GM12864 (cell line): ENCODE measurements at places on chromosomes 12 and 14.

- no peak for DNase-seq
Measured at GRCh38 chr14:67892466-67893100, 73.0 kb downstream of the RAD51B start.

DNA sequence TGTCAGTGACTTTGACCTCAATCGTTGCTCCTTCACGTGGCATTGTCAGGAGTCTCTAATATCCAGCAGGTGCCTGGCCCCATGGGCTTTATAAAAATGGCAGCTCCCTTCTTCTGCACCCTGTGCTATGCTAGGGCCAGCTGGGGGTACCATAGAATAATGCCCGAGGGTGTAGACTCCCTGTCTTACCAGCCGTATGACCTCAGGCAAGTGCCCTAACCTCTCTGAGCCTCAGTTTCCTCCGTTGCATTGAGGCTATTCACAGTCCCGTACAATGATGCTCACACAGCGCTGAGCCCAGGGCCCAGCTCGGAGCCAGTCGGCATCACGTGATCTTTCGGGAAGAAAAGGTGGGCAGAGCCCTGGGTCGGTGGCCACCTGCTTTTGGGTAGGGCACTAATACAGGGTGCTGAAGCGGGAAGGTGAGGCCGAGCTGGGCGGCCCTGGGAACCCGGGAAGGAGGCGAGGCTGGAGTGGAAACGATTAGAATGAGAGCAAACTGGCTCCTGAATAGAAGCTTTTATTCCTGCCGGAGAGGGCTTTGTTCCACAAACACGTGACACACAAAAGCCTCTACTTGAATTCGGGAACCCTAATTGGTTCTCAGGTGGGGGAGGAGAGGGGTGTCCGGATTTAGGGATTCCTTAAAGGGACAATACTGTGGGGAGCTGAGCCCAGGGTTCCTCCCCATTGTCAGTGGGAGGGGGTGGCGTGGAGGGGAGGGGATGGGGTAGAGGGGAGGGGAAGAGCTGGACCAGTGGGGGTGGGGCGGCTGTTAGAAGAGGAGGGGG lies 19.9 kb upstream of the MSI1 start:
- DNase-seq: no peak

- no peak for DNase-seq
Measured at GRCh38 chr12:13146336-13146938, 43.0 kb upstream of the GSG1 start.

DNA sequence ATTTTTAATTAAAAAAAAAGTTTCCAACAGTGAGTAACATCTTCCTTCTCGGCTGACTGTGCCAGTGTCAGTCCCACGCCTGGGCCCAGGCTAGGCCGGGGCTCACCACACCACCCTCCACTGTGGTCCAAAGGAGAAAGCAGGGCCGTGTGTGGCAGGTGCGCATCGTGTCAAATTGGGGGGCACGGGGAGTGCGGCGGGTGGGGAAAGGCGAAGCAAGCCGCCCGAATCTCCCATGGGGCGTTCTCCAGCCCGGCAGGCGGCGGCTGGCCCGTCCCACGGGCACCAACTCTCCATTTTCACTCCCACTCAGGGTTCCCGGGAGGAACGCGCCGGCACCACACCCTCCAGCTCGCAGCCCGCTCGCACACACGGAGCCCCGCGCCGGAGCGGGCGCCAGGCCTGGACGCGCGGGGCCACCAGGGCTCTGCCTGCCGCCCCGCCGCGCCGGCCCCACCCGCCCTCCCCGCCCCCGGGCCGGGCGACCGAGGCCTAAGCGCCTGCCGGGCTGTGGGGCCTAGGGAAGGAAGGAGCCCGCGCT lies 604 bp downstream of the EEA1 start:
- no peak for DNase-seq

DNA sequence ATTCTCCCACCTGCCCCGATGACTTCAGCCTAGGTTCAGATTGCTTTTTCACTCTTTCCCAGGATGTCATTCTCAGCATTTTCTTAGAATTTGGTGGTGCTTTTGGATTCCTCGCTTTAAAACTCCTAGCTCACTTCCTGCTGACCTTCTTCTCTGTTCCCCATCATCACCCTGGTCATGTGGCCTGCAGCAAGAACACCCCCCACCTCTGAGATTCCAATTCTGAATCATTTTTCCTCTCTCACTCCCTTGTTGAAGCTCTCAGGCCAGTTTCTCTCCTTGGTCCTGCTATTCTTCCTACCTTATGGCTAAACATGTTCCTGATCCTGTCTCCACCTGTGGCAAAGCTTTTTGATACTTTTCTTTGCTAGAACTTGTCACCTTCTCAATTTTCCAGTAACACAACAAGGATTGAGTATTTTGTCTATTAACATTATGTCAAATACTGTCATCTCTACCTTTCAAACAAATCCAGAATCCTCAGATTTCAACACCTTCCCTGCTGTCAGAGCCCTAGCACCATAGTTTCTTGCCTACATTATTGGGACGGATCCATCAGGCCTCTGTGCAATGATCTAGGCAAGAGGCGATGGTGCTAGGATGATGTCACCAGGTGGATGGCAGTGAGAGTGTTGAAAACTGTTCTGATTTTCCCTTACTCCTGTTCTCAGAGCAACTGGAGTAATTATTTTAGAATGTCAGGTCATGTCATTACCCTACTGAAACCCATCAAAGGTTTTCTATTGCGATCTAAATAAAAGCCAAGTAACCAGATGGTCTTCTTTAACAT lies 233.7 kb downstream of the MON2 start:
- no peak for DNase-seq

GRCh38 chr14:82394916-82395315 lies 861.3 kb upstream of the SEL1L start:
- DNase-seq: no peak

GRCh38 chr14:55303125-55303499 lies 31.9 kb downstream of the FBXO34 start:
- no peak for DNase-seq

DNA sequence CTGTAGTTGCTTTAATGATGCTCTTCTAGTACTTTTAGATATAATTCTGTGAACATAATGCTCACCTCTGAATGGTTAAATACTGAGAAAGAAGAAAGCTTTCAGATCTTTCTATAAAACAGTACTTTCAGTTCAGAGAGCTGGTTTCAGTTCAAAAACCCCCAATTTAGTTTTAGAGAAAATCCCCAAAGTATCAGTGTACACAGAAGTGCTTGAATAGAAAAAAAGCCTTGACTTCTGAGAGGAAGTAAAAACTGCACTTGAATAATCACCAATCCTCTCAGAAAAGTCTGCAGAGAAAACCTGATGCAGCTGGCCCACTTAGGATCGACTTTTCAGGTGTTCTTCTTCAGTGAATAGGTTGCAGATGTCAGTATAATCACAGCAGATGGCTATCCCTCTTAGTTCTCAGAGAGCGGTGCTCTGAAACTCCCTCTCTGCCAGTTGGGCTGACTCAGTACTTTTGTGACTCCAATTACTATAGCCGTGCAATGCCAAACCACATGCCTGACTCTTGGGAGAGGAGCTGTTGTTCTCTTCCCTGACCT lies 616.3 kb downstream of the LRFN5 start:
- peak; percentile 72 for DNase-seq

GRCh38 chr12:51449580-51450246 lies 25.1 kb downstream of the SLC4A8 start:
- no peak for DNase-seq

DNA sequence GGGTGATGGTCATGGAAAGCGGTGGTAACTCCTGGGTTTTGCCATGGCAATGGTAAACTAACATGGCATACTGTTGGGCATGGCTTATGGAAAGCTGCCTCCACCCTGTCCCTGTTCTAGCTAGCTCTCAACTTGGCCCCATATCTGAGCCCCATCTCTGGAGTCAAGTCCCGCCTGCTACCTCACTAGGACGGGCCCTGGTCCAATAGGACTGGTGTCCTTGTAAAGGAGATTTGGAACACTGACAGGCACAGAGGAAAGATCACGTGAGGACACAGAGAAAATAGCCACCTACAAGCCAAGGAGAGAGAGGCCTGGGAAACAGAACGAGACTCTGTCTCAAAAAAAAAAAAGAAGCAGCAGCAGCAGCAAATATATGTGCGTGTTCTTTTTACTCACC lies 59.8 kb downstream of the RNFT2 start:
- no peak for DNase-seq

DNA sequence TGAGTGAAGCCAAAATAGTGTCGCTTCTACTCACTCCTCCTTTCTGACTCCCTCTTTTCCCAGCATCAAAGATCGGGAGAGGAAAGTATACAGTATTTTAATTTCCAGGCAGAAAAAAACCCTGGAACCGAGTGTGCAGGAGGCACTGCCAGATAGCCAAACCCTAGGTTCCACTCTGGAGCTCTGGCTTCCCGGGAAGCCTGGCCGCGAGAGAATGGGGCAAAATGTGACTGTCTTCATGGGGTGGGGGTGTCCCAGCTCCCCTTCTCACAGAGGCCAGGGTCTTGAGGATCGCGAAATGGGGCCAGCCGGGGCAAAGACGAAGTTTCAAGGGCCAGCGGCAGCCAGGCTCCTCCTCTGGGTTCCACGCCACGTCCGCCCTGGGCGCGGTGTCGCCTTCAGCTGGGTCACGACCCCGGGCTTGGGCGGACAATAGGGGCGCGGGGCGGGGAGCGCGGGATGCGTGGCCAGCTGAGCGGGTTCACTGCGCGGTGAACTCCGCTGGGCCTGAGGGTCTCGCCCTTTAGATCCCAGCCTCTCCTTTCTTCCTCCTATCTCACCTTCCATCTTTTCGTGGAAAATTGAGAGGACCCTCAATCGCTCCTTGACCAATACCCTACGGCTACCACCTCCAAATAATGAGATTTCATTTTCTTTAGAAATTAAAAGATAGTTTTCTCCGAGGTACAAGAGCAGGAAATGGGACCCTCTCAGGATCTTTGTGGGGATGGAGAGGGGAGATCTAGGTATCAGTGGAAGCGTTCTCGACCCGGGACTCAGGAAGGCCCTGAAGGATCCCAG lies 6.7 kb downstream of the HOXC4 start:
- no peak for DNase-seq
